ENCODE measurements at places on chromosomes 6 and 20. TPM values are rescaled to one million over a fixed set of nuclear protein-coding genes. Genes with fewer than 3 reads are reported as not detected.

DNA sequence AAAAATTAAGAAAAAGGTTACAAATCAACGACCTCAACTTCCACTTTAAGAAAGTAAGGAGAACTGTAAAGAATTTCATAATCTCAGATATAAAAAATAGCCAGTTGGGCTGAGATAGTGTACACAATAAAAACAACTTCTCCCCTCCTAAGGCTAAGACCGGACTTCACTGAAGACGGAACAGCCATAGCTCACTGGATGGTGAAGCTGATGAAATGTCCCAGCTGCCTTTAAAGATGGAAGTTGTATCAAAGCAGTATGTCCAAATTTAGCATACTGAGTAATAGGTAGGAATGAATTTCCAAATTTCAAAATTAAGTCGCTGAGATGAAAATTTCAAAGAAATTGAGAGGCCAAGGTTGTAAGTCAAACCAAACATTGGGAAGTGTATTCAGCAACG is 153.3 kb downstream of the RNGTT start:
- H3K4me1 ChIP-seq, result no peaks in the 10 kb centered on the region
- H3K36me3 ChIP-seq, result no peaks in the 10 kb centered on the region
- H3K4me3 ChIP-seq, result no peak overlapping the region
- DNase-seq, result no peak

GRCh38 chr6:146287691-146288369 is 255.8 kb upstream of the RAB32 start:
- no peaks in the 10 kb centered on the region for H3K4me1 ChIP-seq
- no peak for DNase-seq

GRCh38 chr20:33391722-33392415 is 9.4 kb downstream of the CDK5RAP1 start:
- no peak overlapping the region for H3K27ac ChIP-seq
- no peaks in the 10 kb centered on the region for H3K27me3 ChIP-seq
- DNase-seq, result no peak
- H3K4me1 ChIP-seq, result no peaks in the 10 kb centered on the region
- no peaks in the 10 kb centered on the region for H3K36me3 ChIP-seq
- no peak overlapping the region for H3K4me3 ChIP-seq

GRCh38 chr6:120916844-120917243 is 417.4 kb downstream of the TBC1D32 start:
- no peaks in the 10 kb centered on the region for H3K4me1 ChIP-seq
- no peak for DNase-seq
- H3K27me3 ChIP-seq, result no peaks in the 10 kb centered on the region
- no peaks in the 10 kb centered on the region for H3K36me3 ChIP-seq
- no peak overlapping the region for H3K4me3 ChIP-seq

DNA sequence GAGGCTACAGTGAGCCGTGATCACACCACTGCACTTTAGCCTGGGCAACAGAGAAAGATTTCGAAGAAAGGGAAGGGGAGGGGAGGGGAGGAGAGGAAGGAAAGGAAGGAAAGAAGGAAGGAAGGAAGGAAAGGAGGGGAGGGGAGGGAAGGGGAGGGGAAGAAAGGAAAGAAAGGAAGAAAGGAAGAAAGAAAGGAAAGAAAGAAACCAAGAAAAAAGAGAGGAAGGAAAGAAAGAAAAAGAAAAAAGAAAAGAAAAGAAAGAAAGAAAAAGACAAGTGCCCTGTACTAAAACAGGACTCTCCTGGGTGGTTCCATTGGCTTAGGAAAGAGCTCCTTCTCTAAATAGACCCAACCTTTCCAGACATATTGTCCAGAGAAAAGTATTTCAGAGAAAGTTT is 136.6 kb downstream of the PXDC1 start:
- H3K36me3 ChIP-seq, result no peaks in the 10 kb centered on the region
- no peak for DNase-seq
- H3K27me3 ChIP-seq, result no peaks in the 10 kb centered on the region
- no peak overlapping the region for H3K27ac ChIP-seq

GRCh38 chr20:46323557-46323956 is 15.3 kb upstream of the CDH22 start:
- H3K4me1 ChIP-seq, result no peaks in the 10 kb centered on the region
- no peaks in the 10 kb centered on the region for H3K36me3 ChIP-seq
- H3K27ac ChIP-seq, result no peak overlapping the region
- no peak overlapping the region for H3K4me3 ChIP-seq
- no peaks in the 10 kb centered on the region for H3K27me3 ChIP-seq
- DNase-seq, result no peak

DNA sequence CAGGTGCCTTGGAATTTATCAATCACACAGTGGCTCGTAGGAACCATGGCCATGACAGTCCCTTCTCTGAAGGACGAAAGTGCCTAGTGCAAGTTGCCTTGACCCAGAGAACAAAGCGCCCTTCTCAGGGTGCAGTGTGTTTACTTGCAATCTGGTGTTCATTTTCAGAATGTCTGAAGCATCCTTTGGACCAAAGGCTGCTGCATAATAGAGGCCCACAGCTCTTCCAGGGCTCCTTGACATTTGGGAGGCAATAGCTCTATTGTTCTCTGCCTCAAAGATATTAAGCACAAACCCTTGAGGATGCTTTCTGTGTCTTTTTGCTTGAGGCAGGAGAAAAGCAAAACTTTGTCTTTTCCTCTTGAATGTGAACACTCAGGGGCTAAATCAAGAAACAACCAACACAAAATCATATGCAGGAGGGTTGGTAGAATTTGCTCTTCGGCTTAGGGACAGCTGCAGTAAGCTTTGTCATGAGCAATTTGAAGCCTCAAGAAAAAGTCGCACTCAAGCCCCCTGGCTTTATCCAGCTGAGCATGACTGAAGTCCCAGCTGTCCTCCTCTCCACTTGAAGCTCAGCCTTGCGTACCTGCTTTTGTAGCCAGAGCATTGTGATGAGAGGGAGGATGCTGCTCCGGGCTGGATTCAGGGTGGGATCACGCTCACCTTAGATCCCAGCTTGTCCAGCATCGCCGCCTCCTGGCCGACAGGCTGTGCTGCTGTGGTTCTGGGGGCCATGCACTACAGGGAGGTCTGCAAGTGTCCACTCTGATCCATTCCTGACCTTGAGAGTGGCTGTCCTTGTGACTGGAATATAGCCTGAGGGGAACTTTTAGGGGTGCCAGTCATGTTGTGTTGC is 495.4 kb downstream of the CDH26 start:
- no peaks in the 10 kb centered on the region for H3K4me1 ChIP-seq
- no peaks in the 10 kb centered on the region for H3K36me3 ChIP-seq

The TREM2 gene
- total RNA-seq, result 4.4 TPM

DNA sequence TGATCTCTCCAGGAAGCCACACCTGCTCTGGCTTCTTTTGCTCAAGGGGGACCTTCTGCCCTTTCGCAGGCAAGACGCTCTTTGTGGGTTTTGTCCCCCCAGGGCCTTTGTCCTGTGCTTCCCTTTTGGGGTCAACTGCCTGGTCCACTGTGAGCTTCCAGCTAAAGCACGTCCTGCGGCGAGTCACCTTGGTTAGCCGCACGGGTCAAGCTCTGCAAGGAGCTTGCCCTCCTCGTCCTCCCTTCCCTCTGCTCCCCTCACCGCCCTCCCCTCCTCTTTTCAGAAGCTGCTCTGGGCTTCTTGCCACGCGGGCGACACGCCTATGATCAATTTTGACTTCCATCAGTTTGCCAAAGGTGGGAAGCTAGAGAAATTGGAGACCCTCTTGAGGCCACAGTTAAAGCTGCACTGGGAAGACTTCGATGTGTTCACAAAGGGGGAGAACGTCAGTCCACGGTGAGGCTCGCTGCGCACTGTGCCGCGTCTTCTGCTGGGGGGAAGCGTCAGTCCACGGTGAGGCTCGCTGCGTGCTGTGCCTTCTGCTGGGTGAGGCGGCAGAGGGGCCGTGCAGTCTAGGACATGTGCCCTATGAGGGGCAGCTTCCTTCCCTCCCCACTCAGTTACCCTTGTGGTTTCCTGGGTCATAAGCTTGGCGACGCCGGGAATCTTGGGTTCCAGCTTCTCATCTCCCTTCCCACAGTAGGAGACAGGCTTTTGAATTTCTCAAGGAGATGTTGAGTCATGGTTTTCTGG is 80.2 kb downstream of the SYNJ2 start:
- no peak overlapping the region for H3K4me3 ChIP-seq
- H3K4me1 ChIP-seq, result peaks cover 11% of the 10 kb centered on the region
- H3K27ac ChIP-seq, result no peak overlapping the region
- H3K36me3 ChIP-seq, result no peaks in the 10 kb centered on the region

The GUCA1A gene
- not detected for total RNA-seq

- H3K4me3 ChIP-seq, result no peak overlapping the region
- no peaks in the 10 kb centered on the region for H3K27me3 ChIP-seq
- H3K4me1 ChIP-seq, result no peaks in the 10 kb centered on the region
- no peaks in the 10 kb centered on the region for H3K36me3 ChIP-seq
- DNase-seq, result no peak
- no peak overlapping the region for H3K27ac ChIP-seq
Observed at GRCh38 chr20:62430311-62430853, 3.0 kb upstream of the RBBP8NL start.

- peaks cover 1% of the 10 kb centered on the region for H3K4me1 ChIP-seq
- no peaks in the 10 kb centered on the region for H3K36me3 ChIP-seq
Observed at GRCh38 chr6:53189554-53189953, 40.9 kb upstream of the GCM1 start.

- H3K27me3 ChIP-seq, result no peaks in the 10 kb centered on the region
- no peak for DNase-seq
- H3K36me3 ChIP-seq, result no peaks in the 10 kb centered on the region
- no peaks in the 10 kb centered on the region for H3K4me1 ChIP-seq
- no peak overlapping the region for H3K27ac ChIP-seq
- no peak overlapping the region for H3K4me3 ChIP-seq
Observed at GRCh38 chr20:7291323-7291943, 523.9 kb downstream of the BMP2 start.

The SLC17A5 gene
- total RNA-seq, result 7.0 TPM

The MACROD2 gene
- 7.8 TPM for total RNA-seq

- DNase-seq, result no peak
- H3K27ac ChIP-seq, result no peak overlapping the region
- no peak overlapping the region for H3K4me3 ChIP-seq
- H3K4me1 ChIP-seq, result no peaks in the 10 kb centered on the region
Observed at GRCh38 chr6:18507018-18507415, 119.9 kb downstream of the RNF144B start.

The SIM1 gene
- total RNA-seq, result not detected

DNA sequence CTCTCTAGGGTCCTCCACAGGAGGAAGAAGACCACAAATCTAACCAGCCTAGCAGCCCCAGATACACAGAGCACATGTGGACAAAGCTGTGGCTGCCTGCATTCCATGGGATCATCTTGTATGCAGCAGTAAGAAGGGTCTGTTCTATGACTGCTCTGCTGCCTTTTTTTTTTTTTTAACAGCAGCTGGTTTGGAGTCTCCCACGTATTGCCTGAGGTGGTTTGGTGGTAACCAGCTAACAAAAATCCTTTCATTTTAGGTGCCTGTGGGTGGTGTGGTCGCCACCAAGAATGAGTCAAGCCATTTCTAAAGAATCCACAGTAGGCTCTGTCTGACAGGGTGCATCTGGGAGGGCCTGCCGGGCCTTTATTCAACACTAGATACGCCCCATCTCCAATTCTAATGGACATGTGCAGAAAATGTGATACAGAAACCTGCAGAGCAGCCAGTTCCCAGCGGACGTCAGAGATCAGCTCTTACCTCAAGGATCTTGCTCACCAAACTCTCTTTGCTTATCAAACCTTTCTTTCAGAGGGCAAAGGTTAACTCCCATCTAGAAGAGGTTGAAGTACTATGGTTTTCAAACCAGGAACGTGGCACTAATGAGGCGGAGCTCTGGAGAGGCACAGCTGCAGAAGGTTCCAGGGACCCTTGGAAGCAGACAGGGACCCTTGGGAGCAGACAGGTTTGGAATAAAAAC is 32.0 kb downstream of the GNAS-AS1 start:
- no peaks in the 10 kb centered on the region for H3K36me3 ChIP-seq
- H3K4me1 ChIP-seq, result no peaks in the 10 kb centered on the region
- no peaks in the 10 kb centered on the region for H3K27me3 ChIP-seq
- no peak overlapping the region for H3K27ac ChIP-seq

GRCh38 chr6:82083646-82084045 is 163.9 kb downstream of the IBTK start:
- DNase-seq, result no peak
- H3K4me3 ChIP-seq, result no peak overlapping the region
- H3K27ac ChIP-seq, result no peak overlapping the region

The ANKRD66 gene
- 18.0 TPM for total RNA-seq

The SENP6 gene
- total RNA-seq, result 132 TPM

DNA sequence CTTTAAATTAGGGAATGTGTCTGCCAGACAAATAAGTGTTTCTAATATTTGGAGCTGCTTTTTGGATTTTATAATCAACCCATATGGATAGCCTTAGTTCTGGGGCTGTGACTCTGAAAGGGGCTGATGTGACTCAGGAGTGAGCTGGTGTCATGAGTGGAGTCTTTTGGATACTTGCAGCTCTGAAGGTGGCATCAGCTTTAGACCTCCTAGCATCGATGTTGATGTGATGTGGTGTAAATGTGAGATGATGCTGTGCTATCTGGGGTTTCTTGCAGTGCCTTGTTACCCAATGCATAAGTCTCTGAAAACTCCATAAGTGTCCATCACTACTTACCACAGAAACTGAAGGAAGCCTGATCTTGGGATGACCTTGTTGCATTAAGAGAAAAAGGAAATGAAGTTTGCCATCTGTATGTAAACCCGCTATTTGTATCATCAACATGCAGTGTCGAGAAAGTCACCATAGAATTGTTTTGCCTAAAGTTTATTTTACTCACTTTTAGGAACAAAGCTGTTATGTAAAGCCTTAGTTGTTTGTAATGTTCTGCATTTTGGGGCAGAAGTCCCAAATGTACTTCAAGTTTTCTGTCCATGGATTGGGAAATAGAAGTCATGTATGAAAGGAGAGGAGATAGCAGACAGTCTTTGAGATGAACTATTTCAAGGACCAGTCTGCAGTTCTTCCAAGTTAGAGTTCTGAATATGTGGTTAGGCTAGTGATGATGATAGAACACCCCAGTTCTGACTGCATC is 8.0 kb downstream of the FOXO3 start:
- H3K27me3 ChIP-seq, result no peaks in the 10 kb centered on the region
- H3K4me3 ChIP-seq, result no peak overlapping the region
- H3K4me1 ChIP-seq, result peaks cover 9% of the 10 kb centered on the region
- H3K27ac ChIP-seq, result no peak overlapping the region
- no peak for DNase-seq
- H3K36me3 ChIP-seq, result no peaks in the 10 kb centered on the region

The CFAP61 gene
- 1.1 TPM for total RNA-seq

GRCh38 chr20:39356908-39357307 is 394.8 kb downstream of the DHX35 start:
- no peaks in the 10 kb centered on the region for H3K27me3 ChIP-seq
- no peak overlapping the region for H3K27ac ChIP-seq
- H3K4me3 ChIP-seq, result no peak overlapping the region
- DNase-seq, result no peak
- H3K36me3 ChIP-seq, result no peaks in the 10 kb centered on the region

GRCh38 chr20:31870726-31871617 is 538 bp downstream of the TTLL9 start:
- H3K4me3 ChIP-seq, result peak overlapping the region; percentile 46
- peak overlapping the region; percentile 46 for H3K27ac ChIP-seq
- no peaks in the 10 kb centered on the region for H3K36me3 ChIP-seq

DNA sequence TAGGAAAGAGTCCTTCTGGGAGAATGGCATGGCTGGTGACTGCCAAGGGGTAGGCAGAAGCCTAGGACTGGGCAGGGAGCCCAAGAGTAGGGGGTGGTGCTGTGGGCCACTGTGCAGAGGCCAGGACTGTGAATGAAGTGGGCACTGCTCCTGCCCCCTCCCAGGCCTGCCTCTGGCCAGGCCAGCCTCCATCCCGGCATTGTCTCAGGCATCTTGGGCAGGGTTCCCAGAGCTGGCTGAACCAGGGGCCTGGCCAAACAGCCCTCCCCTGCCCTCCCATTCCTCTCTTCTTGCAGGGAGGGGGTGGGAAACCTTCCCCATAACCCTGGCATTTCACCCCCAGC is 81.6 kb downstream of the MRPL14 start:
- no peak overlapping the region for H3K4me3 ChIP-seq
- H3K4me1 ChIP-seq, result no peaks in the 10 kb centered on the region
- DNase-seq, result no peak
- no peaks in the 10 kb centered on the region for H3K36me3 ChIP-seq

The ARMH2 gene
- not detected for total RNA-seq

Data from ovary (tissue), 10 donors.